ENCODE measurements at places on chromosomes 4 and X.
A peak's percentile ranks its signal among the peaks of the same experiment; 100 is the strongest.

DNA sequence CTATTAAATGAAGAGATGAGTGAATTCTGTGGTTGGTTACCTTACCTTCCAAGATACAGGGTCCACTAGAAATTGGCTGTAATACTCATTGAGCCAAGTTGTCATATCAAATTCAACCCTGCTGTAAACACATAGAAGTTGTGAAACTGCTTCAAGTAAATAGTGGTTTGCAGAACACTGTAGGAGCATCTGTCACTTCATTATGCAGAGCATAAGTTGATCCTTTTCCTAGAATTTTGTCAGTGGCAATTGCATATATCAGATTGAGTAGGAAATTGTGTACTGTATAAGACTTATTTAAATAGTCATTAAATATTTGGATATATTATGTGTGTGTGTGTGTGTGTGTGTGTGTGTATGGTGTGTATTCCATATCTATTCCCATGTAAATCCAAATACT lies 8.8 kb upstream of the XK start:
- DNase-seq = no peak

DNA sequence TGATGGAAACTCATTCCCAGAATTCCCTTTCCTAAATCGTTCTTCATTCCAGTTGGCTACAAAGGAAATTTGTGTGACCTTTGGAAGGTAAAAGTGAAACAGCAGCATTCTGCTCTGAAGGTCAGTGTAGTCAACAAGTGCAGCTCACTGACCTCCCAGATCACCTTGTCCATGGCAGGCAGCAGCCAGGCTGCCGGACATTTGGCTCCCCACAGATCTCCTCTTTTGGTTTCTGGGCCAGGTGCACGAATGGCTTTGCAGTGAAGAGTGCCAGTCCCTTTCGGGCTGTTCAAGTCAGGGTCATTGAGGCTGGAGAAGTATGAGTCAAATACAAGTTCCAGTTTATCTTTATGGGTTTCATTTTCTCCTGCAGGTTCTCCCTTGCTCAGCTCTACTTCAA lies 14.3 kb downstream of the GPRIN3 start:
- DNase-seq = no peak

GRCh38 chr4:88600176-88600838 lies 8.0 kb downstream of the HERC3 start:
- no peak for DNase-seq

- no peak for DNase-seq
Measured at GRCh38 chr4:128582427-128582870, 227.1 kb upstream of the JADE1 start.

- DNase-seq = no peak
Measured at GRCh38 chr4:53044651-53044960, 182.5 kb downstream of the RASL11B start.

GRCh38 chr4:85818700-85819099 lies 343.8 kb downstream of the ARHGAP24 start:
- no peak for DNase-seq

- DNase-seq = no peak
Measured at GRCh38 chr4:45317276-45317675, 590.9 kb upstream of the GNPDA2 start.

GRCh38 chrX:40473460-40474204 lies 107.1 kb upstream of the ATP6AP2 start:
- DNase-seq = no peak

DNA sequence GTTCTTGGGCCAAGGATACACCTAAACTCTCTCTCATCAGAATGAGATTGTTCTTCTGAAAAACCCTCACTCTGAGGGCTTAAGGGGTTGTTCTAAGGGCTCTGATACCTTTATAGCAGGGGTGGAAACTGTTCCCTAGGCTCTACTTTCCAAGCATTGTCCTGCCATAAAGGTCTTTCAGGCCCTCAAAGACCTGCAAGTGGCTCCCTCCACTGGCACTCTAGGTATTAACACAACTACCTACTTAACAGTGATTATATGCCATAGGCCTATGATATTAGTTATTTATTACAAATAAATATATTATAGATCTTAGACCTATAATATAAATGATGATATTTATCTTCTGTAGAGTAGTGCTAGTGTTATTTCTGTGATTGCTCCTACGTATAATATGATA lies 473.7 kb upstream of the RPS6KA3 start:
- no peak for DNase-seq

- DNase-seq = no peak
Measured at GRCh38 chrX:13805241-13805640, 11.7 kb downstream of the GPM6B start.

- DNase-seq = no peak
Measured at GRCh38 chr4:154124539-154125255, 335.8 kb upstream of the SFRP2 start.

DNA sequence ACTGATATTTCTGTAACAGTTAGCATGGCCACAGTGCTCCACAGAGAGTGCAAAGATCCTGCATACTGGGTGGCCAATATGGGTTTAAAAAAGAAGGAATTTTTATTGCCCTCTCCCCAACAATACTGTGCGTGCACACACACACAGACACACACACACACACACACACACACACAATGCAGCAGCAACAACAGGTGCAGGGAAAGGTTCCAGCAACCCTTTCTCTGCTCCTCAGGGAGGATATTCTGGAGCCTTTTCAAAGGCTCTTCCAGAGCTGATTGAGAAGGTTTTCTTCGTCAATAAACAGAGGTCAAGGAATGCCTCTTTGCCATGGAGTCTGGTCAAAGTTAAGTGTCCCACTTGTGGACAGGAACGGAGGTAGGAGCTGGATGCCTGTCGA lies 84.8 kb upstream of the ZFP42 start:
- no peak for DNase-seq

DNA sequence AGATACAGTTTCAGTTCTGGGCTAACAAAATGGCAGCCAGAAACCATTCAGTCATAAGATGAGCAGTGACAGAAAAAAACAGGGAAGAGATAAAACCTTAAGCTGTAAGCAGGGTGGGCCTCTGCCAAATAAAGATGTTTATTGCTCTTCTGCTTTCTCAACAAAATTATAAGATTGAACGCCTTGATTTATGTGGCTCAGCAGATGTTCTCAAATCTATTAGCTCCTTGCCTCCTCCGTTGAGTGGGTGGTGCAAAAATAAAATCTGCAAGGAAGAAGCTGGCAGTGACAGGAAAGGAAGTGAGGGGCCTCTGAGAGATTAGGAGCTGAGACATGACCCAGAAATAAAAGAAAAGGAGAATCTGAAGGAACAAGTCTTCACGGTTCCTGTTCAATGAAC lies 206.6 kb downstream of the PTTG2 start:
- DNase-seq = no peak

DNA sequence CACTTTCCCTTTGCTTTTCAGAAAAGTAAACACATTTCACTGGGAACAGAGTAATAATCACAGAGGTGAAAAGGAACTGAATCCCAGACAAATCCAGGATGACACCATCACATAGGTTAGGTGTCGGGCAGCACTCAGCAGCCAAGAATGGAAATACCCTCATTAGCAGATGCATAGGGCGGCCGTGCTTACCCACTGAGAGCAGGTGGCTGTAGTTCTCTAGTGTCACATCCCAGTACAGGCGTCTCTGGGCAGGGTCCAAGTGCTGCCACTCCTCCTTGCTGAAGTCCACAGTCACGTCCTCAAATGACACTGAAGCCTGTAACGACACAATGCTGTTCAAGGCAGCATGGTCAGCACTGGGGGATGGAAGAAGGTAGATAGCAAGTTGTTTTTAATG lies 26.9 kb downstream of the ZNF41 start:
- DNase-seq = no peak

DNA sequence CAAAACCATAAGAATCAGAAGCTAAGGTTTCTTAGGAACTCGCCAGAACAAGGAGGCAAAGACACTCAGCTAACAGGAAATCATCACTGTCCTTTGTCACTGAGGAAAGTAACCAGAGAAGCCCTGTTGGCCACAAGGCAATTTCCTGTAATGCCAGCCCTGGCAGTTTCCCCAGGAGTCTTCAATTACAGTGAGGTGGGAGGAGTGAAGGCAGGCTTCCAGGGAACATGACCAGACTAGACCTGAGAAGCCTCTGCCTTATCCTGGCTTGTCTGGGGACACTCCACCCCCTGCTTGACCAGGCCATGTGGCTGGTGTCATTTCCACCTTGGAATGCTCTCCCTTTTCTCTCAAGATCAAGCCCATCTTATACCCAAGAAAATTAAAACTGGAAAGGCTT lies 125.3 kb downstream of the COL4A6 start:
- DNase-seq = peak; percentile 21

- peak; percentile 10 for DNase-seq
Measured at GRCh38 chrX:151396042-151396824, 773 bp upstream of the VMA21 start.

DNA sequence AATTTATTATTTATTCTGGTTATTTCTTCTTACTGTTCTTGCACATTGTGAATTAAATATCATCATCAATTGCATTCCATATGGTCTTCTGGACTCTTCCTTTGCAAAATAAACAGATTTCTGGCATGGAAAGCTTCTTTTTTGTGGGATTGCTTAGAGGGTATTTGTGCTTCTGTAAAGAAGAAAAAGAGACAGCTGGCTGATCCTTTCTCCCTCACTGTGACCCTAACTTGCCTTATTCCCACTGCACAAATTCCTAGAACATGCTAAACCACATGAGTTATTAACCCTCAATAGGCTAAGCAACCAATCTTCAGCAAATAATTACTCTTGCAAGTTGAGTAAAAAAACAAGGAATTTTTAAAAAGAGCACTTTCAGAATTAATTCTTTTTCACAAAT lies 23.8 kb upstream of the LRCH2 start:
- no peak for DNase-seq

GRCh38 chrX:44915361-44915868 lies 42.4 kb downstream of the KDM6A start:
- DNase-seq = no peak

- no peak for DNase-seq
Measured at GRCh38 chr4:180615746-180616145, 1627.5 kb upstream of the TENM3 start.

- DNase-seq = no peak
Measured at GRCh38 chr4:21946858-21947257, 1.7 kb downstream of the KCNIP4 start.

GRCh38 chrX:29024871-29025270 lies 437.6 kb downstream of the IL1RAPL1 start:
- no peak for DNase-seq

- no peak for DNase-seq
Measured at GRCh38 chr4:153785910-153786721, 2.8 kb downstream of the SFRP2 start.

- DNase-seq = no peak
Measured at GRCh38 chr4:76697129-76697803, 200.7 kb downstream of the SOWAHB start.

- no peak for DNase-seq
Measured at GRCh38 chr4:10810411-10810810, 125.8 kb upstream of the CLNK start.

- no peak for DNase-seq
Measured at GRCh38 chr4:177285953-177286352, 23.7 kb upstream of the NEIL3 start.

- no peak for DNase-seq
Measured at GRCh38 chr4:170269950-170270349, 180.2 kb upstream of the AADAT start.

GRCh38 chr4:165203541-165204461 lies 3.6 kb upstream of the KLHL2 start:
- DNase-seq = no peak

DNA sequence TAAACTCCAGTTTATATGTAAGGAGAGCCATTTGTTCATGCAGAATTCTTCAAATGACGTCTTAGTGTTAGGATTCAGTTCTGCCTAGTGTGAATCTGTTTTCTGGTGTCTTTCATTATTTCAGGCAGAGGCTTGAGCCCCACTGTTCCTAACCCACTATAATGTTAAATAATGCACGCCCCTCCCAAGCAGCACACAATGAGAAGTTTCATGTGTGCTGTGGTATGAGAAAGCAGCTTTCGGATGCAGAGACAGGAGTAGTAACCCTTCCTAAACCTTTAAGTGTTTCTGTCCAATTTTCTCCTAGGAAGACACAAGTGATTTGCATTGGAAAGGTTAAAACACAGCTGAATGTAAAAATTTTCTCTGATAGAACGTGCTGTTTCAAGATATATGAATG lies 54.5 kb downstream of the TRIM2 start:
- no peak for DNase-seq

All from NCI-H2171 (cell line).